ENCODE measurements at places on chromosomes 12 and 14.

DNA sequence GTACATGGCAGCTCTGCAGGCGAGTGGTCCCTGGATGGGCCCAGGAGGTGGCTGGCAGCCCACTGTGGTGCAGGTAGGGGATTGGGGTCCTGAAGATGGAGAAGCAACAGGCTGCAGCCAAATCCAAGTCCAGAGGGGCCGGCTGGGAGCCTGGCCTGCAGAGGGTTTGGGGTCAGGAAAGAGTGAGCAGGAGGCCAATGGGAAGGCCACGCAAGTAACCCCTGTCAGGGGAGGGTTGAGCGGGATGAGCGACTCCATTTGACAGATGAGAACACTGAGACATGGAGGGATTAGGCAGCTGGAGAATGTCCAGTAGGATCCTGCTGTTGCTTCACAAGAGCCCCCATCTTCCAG, 136.0 kb downstream of the BCL11B start:
- no peak for DNase-seq

- no peak for DNase-seq
Measured at GRCh38 chr12:106074706-106075392, 63.9 kb downstream of the NUAK1 start.

DNA sequence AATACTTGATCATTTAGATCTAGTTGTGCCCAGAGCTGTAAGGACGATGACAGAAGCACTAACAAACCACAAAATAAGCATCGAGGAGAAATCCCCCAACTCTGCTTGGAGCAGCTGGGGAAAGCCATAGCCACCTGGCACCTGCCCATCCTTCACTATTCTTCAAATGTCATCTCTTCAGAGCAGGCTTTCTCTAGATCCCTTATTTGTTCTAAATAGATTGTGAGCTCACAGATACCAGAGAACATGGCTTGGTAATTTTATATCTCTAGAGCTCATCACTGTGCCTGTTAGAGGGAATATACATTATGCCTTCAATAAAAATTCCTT, 50.9 kb downstream of the GRIP1 start:
- no peak for DNase-seq

DNA sequence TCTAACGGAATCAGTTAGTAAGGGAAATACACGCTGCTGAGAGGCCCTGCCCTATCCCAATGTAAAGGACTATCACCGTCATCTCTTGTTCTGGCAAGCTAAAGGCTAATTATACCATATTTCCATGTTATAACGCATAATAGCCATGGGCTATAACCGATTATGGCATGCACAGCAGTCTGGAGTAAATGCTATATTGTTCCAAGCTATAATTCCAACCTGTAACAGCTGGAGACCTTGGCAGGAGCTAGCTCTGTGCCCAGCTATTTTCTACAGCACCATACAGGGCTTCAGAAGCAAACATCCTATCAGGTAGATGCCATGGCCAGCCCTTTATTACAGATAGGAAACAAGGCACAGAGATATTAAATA, 26.3 kb downstream of the SYNE3 start:
- no peak for DNase-seq

All from Calu3 (cell line).